ENCODE measurements at places on chromosomes 7 and 10.

GRCh38 chr7:6252341-6252746, 20.1 kb downstream of the CYTH3 start:
- DNase-seq = no peak

GRCh38 chr10:112950714-112951358, 789 bp downstream of the TCF7L2 start:
- peak; percentile 77 for DNase-seq

- no peak for DNase-seq
Measured at GRCh38 chr7:157488281-157488680, 151.5 kb downstream of the DNAJB6 start.

- DNase-seq = no peak
Measured at GRCh38 chr7:129911790-129912189, 41.0 kb downstream of the UBE2H start.

- no peak for DNase-seq
Measured at GRCh38 chr10:102153093-102153620, 968 bp downstream of the NOLC1 start.

Data from SJCRH30 (cell line).